ENCODE measurements at places on chromosomes 1 and 21. TPM values are rescaled to one million over a fixed set of nuclear protein-coding genes. Genes with fewer than 3 reads are reported as not detected.

Gene ETV3L
- total RNA-seq, result not detected

Gene S100A2
- 9.0 TPM for total RNA-seq

Gene BNIPL
- total RNA-seq, result not detected

Gene F13B
- not detected for total RNA-seq

Gene NPHS2
- total RNA-seq, result not detected

Gene CELA2B
- total RNA-seq, result not detected

Gene CRNN
- total RNA-seq, result not detected

Gene CHIA
- total RNA-seq, result not detected

Gene CXADR
- not detected for total RNA-seq

Gene IVL
- 1.1 TPM for total RNA-seq

Gene LRRN2
- total RNA-seq, result not detected

Gene NUP210L
- not detected for total RNA-seq

Gene HHIPL2
- total RNA-seq, result 1.3 TPM

Gene IQGAP3
- 12.5 TPM for total RNA-seq

Gene FCRLB
- total RNA-seq, result 14.5 TPM

Gene C1orf116
- total RNA-seq, result not detected

Gene SNRNP40
- total RNA-seq, result 57.6 TPM

Gene CFAP107
- not detected for total RNA-seq

Gene OLFML3
- total RNA-seq, result 156 TPM

Data from GM23248 (cell line).